NCI-H1930 (cell line): ENCODE measurements at places on chromosomes 5 and 9.

GRCh38 chr5:159214486-159215271 lies 5.3 kb upstream of the RNF145 start:
- no peak for DNase-seq

DNA sequence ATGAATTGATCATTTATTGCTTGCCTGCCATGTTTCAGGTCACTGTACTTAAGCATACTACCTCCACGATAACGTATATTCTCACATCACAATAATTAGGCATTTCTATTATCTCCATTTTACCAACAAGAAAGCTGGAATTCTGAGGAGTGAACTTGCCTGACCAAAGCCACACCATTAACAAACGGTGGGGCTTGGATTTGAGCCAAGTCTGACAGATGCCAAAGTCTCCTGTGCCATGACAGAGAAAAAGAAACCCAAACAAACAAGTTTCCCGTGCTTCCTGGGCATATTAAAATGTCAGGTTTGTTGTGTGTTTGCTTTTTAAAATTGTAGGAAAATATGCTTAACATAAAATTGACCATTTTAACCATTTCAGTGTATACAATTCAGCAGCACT lies 40.8 kb upstream of the KCNV2 start:
- peak; percentile 33 for DNase-seq

- DNase-seq, result no peak
These were observed 694.5 kb upstream of the ZNF608 start for GRCh38 chr5:125440905-125441304.

DNA sequence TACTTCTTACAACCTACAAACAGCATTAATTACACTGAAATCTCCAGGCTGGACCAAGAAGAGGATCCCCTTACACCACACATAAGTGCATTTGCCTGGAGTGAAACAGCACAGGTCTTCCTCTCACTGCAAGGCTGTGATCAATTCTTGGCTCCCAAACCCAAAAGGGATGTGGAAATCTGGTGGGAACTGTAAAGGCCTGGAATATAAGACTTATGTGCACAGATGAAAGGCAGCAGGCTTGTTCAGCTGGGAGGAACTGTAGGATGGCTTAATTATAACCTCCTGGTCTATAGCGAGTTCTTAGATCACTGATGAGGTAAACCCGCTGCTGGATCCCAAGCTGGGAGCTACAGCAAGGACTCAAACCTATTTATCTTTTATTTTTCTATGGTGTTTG lies 182.9 kb upstream of the TNC start:
- DNase-seq, result no peak

GRCh38 chr9:10921671-10922070 lies 308.9 kb upstream of the PTPRD start:
- no peak for DNase-seq
